Type B pancreatic cell (in vitro differentiated cells): ENCODE measurements at places on chromosomes 16 and 17. TPM values are rescaled to one million over a fixed set of nuclear protein-coding genes. Genes with fewer than 3 reads are reported as not detected.

- DNase-seq: no peak
Observed at GRCh38 chr17:37693328-37693727, 50.1 kb upstream of the DDX52 start.

DNA sequence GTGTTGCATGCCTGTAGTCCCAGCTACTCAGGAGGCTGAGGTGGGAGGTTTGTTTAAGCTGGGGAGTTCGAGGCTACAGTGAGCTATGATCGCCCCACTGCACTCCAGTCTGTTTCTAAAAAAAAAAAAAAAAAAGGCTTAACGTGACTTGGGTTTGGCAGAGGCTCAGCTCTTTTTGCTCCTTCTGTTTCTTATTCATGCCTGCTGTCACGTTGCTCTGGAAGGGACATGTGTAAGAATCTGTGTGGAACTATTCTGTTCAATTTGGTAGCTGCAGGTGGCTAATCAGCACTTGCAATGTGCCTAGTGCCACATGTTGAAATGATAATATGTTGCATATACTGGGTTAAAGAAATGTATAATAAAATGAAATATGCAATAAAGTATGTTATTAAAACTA lies 20.9 kb upstream of the SYT17 start:
- DNase-seq: no peak

Gene HSD11B2
- 5.4 and 8.5 TPM in 2 replicates for total RNA-seq

- no peak for DNase-seq
Observed at GRCh38 chr16:77611386-77611785, 110.9 kb upstream of the NUDT7 start.

DNA sequence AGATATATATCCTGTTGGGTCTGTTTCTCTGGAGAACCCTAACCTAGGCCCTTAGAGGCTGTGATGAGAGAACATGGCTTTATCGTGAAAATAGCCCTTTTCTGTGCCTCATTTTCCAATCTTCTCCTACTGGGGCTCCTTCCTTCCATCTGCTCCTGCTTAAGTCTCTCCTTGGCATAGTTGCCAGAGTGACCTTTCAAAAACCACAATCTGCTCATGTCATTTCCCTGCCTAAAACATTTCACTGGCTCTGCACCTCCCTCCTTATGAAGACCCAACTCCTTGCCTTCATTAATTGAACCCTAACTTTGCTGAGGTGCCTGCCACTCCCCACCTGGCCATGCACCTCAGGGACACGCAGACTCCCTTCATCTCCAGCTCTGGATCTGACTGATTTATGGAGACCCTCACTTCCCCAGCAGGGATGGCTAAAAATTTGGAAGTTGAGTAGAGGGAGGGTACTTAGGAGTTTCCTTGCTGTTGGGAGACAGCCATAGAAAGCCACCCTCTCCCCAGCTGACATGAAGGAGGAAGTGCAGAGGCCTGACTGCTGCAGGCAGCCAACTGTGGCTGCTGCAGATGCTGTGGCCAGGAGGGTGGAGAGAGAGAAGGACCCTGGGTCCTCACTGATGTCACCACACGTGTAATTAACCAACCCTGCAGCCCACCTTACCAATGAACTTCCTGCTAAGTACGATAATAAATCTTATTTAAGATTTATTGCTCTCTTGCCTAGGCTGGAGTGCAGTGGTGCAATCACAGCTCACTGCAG lies 6.3 kb upstream of the GGA2 start:
- DNase-seq: no peak

- peak; percentile 22 for DNase-seq
Observed at GRCh38 chr17:31726980-31727427, 132.0 kb downstream of the COPRS start.

Gene MYO15A
- 1.8 and 2.2 TPM in 2 replicates for total RNA-seq

Gene GRN
- total RNA-seq: 183 and 236 TPM in 2 replicates

- no peak for DNase-seq
Observed at GRCh38 chr16:13378151-13378550, 476.8 kb downstream of the SHISA9 start.

Gene JUP
- 169 and 505 TPM in 2 replicates for total RNA-seq

Gene KRT31
- total RNA-seq: 0.79 TPM in 1 of 2 replicates, not detected in the other

Gene RFNG
- total RNA-seq: 35.9 and 43.4 TPM in 2 replicates
